ENCODE measurements at places on chromosomes 4 and X.
A peak's percentile ranks its signal among the peaks of the same experiment; 100 is the strongest.

GRCh38 chr4:118270492-118270891 lies 82.3 kb downstream of the PRSS12 start:
- DNase-seq: peak; percentile 81

DNA sequence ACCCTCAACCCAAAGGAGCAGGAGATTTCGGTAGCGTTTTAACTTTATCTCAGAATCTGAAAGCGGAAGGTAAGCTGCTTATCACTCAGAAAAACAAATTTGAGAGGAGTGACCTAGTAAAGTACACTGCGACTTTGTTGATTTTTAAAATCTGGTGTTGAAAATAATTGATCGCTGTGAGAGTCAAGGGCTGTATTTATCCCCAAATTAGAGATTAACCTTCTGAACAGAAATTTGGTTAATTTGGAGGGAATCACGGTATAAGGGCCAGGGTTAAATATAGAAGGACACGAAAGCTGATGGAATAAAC lies 212 bp downstream of the CLCN4 start:
- DNase-seq: no peak

DNA sequence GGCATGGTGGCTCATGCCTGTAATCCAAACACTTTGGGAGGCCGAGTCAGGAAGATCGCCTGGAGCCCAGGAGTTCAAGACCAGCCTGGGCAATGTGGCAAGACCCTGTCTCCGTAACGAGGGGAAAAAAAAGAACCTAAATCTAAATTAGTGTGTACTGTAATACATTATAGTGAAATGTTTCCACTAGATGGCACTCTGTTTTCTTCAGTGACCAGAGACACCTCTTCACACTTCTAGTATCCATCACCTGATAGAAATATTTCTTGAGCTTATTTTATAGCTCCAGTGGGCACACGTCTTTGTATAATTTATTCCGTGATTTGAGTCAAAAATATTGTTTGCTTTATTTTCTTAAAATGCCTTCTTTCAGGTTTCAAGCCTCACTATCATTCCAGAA lies 600.9 kb upstream of the DIPK2B start:
- peak; percentile 49 for DNase-seq

GRCh38 chr4:57233386-57233785 lies 123.2 kb upstream of the IGFBP7 start:
- DNase-seq: no peak

DNA sequence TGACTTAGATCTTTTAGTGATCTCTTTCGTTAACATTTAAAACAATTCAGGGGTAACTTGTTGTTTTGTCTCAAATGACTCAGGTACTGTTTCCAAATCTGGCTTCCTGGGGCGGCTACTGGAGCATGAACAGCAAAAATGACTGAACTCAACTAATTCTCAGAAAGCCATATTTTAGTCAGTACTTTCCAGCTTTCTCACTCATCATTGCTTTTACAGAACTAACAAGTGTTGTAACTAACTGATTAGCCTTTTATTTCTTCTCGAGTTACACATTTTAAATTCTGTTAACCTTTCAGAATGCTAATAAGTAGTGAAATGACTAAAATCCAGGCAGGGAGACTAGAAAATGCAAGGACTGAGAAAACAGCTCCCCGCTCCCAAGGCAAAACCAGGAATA lies 55.3 kb downstream of the JADE3 start:
- no peak for DNase-seq

- no peak for DNase-seq
Measured at GRCh38 chrX:22041907-22042530, 9.9 kb downstream of the PHEX start.

DNA sequence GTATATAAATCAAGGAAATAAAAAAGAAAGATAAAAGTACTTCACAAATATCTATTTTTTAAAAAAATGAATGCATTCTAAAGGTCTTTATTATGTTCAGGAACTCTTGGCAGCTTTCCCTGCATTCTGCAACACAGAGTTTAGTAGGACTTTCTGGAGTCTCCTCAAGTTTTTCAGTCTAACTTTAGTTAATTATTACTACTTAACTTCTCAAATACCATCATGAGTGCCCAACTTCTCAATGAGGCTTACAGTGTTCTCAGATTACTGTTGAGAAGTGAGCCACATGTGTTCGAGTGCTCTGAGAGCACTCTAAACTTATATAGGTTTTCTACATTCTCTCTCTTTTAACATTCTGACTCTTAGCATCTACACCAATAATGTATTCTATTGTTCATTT lies 1852.9 kb upstream of the PCDH10 start:
- DNase-seq: no peak

All from lung microvascular endothelial cell (primary cell).